HT1080 (cell line): ENCODE measurements at places on chromosomes 6 and 20. TPM values are rescaled to one million over a fixed set of nuclear protein-coding genes. Genes with fewer than 3 reads are reported as not detected.

GRCh38 chr6:113597231-113597583 is 259.9 kb upstream of the MARCKS start:
- no peak for DNase-seq

The FNDC11 gene
- not detected in 2 replicates for total RNA-seq

The DYNLT2 gene
- total RNA-seq, result 0.90 and 1.4 TPM in 2 replicates

DNA sequence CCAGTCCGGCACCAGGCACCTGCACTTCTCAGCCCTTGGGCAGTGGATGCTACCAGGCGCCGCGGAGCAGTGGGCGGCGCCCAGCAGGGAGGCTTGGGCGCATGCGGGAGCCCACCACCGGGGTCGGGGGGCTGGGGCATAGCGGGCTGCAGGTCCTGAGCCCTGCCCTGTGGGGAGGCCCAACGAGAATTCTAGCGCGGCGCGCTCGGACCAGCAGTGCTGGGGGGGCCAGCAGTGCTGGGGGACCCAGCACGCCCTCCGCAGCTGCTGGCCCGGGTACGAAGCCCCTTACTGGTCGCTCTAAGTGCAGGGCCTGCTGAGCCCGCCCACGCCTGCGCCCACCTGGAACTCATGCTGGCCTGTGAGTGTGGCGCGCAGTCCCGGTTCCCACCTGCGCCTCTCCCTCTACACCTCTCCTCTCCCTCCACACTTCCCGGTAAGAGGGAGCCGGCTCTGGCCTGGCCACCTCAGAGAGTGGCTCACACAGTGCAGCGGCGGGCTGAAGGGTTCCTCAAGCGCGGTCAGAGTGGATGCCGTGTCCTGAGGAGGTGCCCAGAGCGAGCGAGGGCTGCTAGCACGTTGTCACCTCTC is 28.5 kb upstream of the SERPINB1 start:
- DNase-seq, result no peak

DNA sequence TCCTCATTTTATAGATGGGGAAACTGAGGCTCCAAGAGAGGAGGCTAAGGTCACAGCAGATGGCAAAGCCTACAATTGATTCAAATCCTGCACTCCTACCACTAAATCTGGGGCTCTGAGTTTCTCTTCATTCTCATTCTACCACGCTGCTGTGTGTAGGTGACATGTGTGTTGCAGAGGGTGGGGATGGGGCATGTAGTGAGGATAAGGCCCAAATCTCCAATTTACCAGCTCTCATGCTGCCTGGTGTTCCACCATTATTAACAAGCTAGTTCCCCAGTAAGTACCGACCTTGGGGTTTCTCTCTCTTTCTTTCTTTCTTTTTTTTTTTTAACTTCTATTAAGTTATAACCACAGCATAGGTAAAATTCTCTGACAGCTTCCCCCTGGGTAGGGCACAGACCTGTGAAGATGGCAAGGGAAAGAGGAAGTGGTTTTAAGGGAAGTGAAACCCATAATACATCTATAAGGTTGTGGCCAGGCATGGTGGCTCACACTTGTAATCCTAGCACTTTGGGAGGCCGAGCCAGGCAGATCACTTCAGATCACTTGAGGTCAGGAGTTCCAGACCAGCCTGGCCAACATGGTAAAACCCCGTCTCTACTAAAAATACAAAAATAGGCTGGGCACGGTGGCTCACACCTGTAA is 13.0 kb upstream of the MATN4 start:
- DNase-seq, result no peak
